Activated CD4-positive, alpha-beta T cell treated with anti-CD3 and anti-CD28 coated beads for 48 hours (primary cell): ENCODE measurements at places on chromosomes 12 and 14.

DNA sequence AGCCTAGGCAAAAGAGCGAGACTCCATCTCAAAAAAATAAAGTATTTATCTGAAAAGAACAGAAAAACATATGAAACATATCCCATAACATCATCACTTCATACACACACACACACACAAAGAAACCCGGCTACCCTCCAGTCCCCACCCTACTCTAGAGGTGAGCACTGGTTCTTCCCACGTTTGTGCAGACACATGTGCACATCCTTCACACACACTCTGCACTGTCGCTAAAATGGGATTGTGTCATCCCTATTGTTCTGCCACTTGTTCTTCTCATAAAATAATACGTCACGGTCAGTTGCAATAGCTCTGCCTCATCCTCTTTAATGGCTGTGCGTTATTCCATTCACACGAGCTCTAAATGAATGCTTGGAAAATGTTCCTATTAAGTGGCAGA, 85.9 kb upstream of the ANO2 start:
- no peak for DNase-seq

- DNase-seq, result no peak
Measured at GRCh38 chr12:54066408-54066807, 12.8 kb downstream of the HOXC4 start.

GRCh38 chr14:22518073-22518472, 71.0 kb downstream of the DAD1 start:
- no peak for DNase-seq

DNA sequence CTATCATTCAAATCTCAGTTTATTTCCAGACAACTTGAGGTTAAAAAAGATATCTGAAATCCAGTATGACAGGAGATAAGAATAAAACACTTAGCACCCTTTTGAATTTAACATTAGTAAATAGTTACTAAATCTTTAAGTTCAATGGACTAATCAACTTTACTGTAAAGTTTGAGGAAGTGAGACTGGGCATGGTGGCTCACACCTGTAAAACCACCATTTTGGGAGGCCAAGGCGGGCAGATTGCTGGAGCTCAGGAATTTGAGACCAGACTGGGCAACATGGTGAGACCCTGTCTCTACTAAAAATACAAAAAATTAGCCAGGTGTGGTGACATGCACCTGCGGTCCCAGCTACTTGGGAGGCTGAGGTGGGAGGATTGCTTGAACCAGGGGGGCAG, 40.3 kb upstream of the CERS5 start:
- no peak for DNase-seq

- no peak for DNase-seq
Measured at GRCh38 chr12:123576611-123577010, 7.7 kb upstream of the TMED2 start.
